ENCODE measurements at places on chromosomes 16 and 17.

DNA sequence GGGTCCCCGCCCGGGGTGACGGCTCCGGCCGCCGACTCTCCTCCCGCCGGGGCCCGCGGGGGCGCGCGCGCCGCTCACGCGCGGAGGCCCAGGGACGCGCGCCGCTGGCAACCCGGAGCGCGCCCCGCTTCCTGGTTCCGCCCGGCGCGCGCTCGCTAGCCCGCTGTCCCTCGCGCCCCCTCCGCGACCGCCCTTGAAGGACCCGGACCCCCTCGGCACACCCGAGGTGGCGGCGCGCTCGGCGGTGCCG is at the start of gene STAT5B:
TSS of gene STAT5B (minus strand) at position 33 of the 250 bp plus-strand sequence. CDS start 44,264 bp downstream, outside the sequence.
- DNase-seq: peak; percentile 93

- no peak for DNase-seq
Measured at GRCh38 chr16:27566417-27566816, 16.5 kb downstream of the KATNIP start.

DNA sequence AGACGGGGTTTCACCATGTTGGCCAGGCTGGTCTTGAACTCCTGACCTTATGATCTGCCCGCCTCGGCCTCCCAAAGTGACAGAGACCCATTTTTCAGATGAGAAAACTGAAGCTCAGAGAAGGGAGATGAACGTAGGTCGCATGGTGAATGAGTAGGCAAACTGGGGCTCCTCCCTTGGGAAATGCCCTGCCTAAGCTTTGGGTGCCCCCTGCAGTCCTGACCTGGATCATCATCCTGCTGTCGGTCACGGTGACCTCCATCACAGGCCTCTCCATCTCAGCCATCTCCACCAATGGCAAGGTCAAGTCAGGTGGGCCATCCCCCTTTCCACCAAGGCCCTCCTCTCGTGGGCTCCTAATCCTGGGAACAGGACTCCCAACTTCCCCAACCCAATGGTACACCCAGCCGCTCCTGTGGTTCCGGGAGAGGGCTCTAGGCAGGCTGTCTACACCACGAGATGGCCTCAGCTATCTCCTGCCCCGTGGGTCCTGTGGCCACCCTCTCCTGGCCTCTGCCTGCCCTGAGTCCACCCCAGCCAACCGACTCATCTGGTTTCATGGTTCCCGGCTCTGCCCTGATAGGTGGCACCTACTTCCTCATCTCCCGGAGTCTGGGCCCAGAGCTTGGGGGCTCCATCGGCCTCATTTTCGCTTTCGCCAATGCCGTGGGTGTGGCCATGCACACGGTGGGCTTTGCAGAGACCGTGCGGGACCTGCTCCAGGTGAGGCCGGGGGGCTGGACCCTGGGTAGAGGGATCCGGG is 4.7 kb downstream of the SLC12A3 start:
- DNase-seq: peak; percentile 39

DNA sequence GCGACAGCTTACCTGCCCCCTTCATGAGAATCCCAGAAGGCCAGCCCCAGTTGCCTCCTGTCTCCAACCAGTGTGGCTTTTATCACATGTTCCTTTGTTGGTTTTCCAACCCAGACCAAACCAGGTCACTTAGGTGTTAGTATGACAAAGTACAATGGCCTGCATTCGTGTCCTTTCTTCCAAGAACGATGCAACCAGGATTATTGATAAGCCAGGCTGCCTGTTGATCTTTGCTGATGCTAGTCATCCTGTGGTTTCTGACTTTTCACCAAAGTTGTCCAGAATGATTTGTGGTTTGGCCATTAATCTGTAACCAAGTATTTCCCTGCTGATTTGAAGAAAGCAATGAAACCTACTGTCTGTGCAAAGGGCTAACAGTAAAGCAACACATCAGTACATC is 191.4 kb downstream of the CYLD start:
- no peak for DNase-seq

- DNase-seq: peak; percentile 62
Measured at GRCh38 chr17:31388770-31389656, 2.5 kb upstream of the RAB11FIP4 start.
